ENCODE measurements at places on chromosomes 11 and 22.

DNA sequence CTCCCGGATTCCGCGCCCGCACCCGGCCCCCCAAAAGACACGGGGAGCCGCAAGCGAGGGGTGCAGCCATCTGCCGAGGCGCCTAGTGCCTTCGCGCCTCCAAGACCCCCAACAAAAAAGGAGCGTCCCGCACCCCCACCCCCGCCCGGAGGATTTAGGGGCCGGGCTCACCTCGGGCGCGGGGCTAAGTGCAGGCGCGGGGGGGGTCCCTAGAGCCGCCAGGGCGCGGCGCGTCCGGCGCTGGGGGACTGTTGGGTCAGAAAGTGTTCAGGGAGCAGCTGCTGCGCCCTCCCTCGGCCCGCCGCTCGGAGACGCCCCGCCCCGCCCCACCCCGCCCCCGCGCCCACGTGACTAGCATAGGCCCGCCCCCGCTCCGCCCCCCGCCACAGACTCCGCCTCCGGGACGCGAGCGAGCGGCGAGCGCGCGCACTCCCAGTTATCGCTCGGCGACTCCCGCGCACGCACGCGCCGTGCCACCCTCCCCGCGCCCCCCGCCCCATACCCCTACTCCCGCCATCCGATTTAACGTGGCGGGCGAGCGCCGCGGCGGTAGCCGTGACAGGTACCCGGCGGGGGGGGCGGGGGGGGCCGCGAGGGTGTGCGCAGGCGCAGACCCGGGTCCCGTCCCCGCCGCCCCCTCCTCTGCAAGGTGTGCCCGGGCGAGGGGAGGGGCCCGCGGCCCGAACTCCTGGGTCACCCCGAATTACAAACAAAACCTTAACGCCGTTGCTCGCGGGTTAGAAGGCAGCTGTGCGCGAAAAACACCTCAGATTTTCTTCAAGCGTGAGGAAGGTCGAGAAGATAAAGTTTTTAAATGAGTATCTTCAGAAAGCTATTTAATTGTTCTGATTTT, 56.2 kb downstream of the KCNJ4 start:
- DNase-seq = no peak

DNA sequence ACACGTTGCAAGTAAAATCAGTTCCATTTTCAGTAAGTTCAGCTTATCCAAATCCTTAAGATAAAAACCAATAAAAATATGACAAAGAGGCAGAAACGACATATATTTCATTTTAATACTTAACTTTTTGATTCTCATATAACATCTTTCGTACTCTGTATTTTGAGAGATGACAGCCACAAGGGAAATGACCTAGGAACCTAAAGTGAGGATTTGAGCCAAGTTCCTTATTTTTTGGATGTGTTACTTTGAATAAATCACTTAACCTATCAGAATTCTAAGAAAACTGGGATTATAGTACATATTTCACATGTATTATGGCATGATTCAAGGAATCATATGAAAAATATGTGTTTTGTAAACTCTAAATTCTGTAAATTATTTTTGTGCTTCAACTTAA, 143.6 kb upstream of the TRPC6 start:
- no peak for DNase-seq

DNA sequence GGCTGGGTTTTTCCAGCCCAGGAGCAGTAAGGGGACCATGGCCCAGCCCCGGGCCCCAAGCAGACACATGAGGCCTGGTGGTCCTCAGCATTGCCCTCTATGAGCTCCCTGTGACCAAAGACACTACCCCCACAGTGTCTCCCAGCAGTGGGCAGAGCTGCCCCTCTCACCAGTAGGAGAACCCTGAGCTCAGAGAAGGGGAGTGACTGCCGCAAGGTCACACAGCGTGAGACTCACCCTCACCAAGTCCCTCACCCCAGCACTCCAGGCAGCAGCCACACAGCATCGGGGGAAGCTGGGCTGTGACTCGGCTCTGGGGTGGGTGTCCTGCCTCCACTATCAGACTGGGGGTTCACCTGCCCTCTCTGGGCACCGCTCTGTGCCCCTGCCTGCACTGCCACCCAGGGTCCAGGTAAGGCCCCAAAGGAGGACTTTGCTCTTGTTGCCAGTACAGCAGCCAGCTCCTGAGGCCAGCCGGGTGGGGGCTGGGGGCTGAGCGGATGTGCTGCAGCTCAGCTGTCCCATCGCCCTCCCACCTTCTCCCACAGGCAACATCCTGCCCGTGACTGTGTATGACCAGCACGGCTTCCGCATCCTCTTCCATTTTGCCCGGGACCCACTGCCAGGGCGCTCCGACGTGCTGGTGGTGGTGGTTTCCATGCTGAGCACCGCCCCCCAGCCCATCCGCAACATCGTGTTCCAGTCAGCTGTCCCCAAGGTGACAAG, 7.9 kb upstream of the SH3BP1 start:
- no peak for DNase-seq

GRCh38 chr11:27868226-27868625, 168.0 kb upstream of the BDNF start:
- DNase-seq = no peak

DNA sequence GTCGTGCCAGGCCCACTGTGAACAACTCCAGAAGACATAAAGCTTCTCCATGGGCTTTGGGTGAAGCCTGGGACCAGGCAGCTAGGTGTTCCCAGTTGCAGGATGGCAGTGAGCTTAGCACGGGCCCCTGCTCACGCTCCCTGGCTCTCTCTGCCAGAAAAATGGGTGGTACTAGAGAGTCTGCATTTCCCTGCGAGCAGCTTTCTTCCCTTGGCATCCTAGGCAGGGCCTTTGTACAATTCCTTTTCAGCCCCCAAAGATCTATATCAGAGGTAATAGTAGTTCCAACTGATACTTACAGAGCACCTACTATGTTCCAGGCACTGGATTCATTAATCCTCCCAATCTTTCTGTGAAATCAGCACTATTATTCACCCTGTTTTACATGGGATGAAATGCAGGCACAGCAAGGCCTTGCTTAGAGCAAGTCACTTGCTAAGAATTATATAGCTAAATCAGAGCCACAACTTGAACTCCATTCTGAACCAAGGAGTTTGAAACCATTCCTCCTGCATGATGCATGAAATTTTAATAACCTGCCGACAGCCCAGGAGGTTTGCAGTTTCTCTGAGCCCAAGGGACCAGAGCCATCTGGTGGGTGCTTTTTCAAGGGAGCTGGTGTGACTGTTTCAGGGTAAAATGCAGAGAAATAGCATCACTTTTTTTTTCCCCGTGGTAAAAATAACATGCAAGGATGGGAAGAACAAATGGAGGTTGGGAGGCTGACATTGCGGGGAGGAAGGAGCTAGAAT, 22.7 kb downstream of the NAV2 start:
- DNase-seq = no peak

DNA sequence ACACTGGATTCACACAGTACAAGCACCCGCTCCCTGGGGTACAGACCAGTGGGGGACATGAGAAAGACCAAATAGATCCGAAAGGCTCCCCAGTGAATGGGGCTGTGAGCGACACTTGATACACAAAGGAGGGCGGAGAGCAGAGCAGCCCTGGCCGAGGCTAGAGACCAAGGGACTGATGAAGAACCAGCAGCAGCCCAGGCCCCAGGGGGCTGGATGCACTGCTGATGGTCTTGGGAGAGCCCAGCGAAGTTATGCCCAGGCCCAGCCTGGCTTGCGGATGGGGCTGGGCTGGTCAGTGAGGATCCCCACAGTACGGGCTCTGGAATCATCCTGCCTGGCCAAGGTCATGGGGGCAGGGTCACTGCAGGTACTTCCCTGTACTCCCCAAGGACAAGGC, 23.2 kb downstream of the ARHGAP1 start:
- DNase-seq = no peak

GRCh38 chr11:120523196-120523595, 11.6 kb downstream of the GRIK4 start:
- DNase-seq = peak; percentile 54

DNA sequence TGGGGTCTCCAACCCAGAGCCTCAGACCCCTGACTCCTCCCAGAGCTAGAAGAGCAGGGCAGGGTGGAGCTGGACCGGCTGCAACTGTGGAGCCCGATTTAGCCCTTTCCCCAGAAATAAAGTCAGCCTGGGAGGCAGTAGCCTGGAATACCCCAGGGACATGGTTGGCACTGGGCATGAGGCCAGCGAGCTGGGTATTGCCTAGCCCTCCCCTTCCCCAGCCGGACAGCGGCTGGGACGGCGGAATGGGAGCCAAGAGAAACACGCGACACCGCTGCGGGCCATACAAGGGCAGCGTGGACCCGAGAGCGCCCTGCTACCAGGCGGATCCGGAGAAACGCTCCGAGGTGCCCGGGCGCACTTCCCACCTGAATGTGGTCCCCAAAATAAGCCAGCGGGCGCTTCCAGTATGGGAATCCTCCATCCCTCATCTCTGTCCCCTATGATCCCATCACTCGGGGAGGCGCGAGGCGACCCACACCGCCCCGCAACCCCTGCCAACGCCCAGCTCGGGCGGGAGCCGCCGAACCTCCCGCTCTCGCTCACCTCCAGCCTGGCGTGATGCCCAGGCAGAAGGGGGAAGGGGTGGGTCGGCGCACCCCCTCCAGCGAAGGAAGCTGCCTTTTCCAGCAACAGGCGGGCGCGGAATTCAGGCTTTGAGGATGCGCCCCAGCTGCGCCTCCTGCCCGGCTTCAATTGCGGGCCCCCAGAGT, 758 bp downstream of the MCAM start:
- DNase-seq = no peak

GRCh38 chr11:122264121-122264520, 148.1 kb upstream of the BLID start:
- no peak for DNase-seq

GRCh38 chr11:109956124-109956793, 136.9 kb upstream of the ZC3H12C start:
- DNase-seq = no peak

GRCh38 chr11:17432002-17432401, 43.5 kb upstream of the KCNJ11 start:
- DNase-seq = no peak

GRCh38 chr22:29116397-29117123, 43.7 kb downstream of the KREMEN1 start:
- DNase-seq = no peak

DNA sequence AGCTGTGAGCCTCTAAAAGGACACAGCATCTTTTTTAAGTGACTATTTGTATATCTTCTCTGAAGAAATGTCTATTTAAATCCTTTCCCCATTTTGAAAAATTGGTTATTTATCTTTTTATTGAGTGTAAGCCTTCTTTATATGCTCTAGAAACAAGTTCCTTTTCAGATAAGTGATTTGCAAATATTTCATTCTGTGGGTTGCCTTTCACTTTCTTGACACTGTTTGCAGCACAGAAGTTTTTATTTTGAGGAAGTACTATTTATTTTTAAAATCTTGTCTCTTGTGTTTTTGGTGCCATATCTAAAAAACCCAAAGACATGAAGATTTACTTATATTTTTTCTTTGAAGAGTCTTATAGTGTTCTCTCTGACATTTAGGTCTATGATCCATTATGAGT, 40.1 kb upstream of the LYVE1 start:
- DNase-seq = no peak

DNA sequence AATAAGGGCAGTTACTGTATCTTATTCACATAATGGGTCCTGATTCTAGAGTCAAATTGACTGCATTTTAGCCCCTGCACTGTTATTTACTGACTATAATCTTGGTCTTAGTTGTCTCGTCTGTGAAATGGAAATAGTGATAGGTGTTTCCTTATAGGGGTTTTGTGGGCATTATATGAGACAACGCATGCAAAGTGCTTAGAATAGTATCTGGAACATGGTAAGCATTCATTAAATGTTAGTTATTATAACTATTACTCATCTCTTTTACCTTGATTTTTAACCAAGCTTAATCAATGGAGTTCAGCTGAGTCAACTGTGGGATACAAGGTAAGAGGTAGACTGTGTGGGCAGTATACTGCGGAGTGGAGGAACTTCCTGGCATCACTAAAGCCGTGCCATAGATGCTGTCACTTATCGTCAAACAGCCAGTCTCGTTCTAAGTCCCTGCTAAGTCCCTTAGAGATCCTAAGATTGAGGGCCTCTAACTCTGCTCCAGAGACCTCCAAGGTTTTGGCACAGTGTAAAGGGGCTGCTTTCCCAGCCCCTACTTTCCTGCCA, 2.6 kb upstream of the ZC3H12C start:
- DNase-seq = no peak

DNA sequence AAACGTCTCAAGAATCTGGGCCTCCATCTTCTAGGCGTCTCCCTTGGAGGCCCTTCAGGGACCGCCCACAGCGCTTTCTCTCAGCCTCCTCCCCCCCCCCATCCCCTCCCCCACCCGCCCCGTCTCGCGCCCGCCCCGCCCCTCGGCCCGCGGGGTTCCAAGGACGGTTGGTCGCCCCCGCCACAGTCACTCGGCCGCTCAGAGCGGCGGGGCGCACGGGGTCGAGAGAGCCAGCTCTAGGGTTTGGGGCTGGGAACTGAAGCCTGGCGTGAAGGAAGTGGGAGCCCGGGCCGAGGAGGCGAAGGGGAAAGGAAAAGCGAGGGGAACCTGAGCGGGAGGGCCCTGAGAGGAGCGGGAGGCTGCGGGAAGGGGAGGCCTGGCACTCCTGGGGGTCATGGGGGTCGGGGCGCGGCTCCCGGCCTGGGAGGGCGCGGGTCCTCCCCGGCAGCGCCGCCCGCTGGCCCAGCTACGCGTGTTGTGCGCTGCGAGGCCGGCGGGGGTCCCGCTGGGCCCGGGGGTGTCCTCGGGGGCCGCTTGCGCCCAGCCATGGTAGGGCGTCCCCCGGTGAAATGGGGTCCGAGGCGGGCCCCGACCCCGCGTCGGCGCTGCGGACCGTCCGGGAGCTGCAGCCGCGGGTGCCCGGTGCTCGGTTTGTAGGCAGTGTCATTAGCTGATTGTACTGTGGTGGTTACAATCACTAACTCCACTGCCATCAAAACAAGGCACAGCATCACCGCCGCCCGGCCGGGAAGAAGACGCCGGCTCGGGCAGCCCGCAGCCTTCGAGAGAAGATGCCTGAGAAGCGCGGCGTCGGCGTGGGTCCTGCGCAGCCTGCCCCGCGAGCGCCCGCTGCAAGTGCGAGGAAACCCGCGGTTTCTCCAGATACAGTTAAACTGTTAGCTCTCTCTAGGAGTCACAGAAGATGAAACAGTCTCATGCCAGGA, at the start of gene BTG4:
TSS of gene BTG4 (minus strand) at position 91 of the 944 bp plus-strand sequence. CDS start 13,610 bp downstream, outside the sequence.
- no peak for DNase-seq

DNA sequence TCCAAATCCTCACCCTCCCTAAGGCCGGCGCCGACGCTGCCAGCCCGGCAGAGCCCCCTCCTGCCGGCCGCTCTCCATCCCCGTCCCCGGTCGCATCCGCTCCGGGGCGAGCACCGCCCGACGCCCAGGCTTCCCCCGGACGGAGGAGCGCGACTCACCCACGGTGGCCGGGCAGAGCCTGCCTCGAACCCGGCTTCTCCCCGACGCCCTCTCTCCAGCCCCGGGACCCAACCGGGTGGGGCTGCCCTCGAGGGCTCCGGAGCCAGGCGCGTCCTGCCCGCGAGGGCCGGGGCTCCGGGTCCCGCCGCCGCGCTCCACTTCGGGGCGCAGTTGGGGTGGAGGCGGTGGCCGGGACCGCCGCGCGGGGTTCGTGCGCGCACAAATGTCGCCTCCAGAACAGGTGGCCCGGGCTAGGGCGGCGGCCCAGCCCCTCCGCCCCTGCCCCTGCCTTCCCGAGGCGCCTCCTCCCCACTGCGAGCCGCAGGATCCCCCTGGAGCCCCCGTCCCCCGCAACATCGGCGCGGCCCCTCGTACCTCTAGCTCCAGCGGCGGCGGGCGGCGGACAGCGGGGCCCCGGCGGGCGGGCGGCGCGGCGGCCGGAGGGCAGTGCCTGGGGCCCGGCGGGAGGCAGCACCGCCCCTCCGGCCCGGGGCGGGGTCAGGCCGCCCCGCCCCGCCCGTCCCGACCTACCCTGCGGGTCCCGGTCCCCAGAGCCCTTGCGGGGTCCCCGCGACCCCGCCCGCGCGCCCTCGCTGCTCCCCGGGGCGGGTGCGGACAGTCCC, at the start of gene A4GALT:
TSS of gene A4GALT (minus strand) at position 608 of the 782 bp plus-strand sequence. CDS start 26,919 bp downstream, outside the sequence.
- no peak for DNase-seq

- no peak for DNase-seq
Measured at GRCh38 chr11:61287338-61287977, 7.7 kb downstream of the VWCE start.

- DNase-seq = no peak
Measured at GRCh38 chr11:120306519-120307242, 18.4 kb upstream of the TLCD5 start.
